LHCN-M2 (cell line): ENCODE measurements at places on chromosomes 3 and 15.
A peak's percentile ranks its signal among the peaks of the same experiment; 100 is the strongest.

- DNase-seq, result peak; percentile 20
These were observed 473.9 kb upstream of the PPP2R3A start for GRCh38 chr3:135491491-135492205.

- DNase-seq, result no peak
These were observed 504.9 kb upstream of the SEMA6D start for GRCh38 chr15:47212222-47213010.

- no peak for DNase-seq
These were observed 9.6 kb upstream of the TRPM1 start for GRCh38 chr15:31111091-31111647.

- no peak for DNase-seq
These were observed 6.6 kb downstream of the FSIP1 start for GRCh38 chr15:39776068-39776467.

DNA sequence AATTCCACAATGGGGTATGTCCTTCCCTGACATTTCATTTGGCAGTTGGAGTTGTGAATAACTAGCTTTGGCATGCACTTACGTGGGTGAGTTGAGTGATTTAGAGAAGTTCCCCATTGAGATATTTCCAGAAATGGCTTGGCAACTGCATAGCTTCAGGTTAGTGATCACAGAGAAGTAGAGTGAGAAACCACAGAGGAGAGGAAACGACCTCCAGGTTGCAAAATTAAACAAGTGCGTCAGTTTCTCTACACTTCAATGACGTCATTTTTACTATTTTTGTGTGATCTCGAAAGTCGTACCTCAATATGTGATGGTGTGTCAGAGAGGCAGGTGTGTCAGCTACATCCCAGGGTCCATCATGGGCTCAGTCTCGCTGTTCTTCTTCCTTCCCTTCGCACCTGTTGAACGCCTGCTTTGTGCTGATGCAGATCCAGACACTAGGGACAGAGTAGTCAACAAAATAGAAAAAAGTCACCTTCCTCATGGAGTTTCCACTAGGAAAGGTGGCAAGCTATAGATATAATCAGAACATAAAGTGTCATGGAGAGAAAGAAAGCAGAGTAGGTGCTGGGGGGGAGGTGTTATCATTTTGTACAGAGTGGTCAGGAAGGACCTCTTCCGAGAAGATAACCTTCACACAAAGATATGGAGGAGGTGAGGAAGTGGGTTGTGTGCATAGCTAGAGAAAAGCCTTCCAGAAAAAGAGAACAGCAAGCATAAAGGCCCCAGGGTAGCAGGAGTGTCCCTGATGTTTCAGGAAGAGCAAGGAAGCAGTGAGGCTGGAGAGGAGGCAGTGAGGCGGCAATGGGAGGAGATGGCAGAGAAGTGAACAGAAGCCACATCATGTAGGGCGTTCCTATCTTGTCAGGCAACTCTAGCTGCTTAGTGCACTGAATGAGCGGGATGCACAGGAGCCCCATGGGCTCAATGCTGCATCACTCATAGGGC is 75.6 kb downstream of the MCTP2 start:
- no peak for DNase-seq

GRCh38 chr3:115549071-115549470 is 74.2 kb upstream of the GAP43 start:
- peak; percentile 0 for DNase-seq

GRCh38 chr3:60101621-60102020 is 1051.8 kb upstream of the CFAP20DC start:
- DNase-seq, result no peak

DNA sequence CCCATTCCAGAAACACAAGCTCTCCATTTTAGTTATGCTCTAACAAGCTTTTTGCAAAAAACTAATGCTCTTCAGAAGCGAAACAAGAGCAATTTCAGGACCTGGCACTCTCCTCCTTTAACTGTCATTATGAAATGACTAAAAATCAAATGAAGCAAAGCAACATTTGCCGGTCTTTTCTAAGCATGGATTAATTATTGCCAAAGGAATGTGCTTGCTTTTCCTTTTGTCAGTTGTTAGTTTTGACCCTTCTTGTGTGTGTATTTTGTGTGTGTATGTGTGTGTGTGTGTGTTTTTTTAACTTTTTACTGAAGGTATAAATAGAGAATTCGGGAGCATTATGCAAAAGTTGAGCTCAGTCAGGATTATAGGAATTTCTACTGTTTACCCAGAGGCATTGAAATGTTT is 509.1 kb downstream of the TUSC7 start:
- DNase-seq, result no peak

- DNase-seq, result no peak
These were observed 19.8 kb upstream of the NRG4 start for GRCh38 chr15:76032046-76032445.

GRCh38 chr15:58164926-58165325 is 26.7 kb downstream of the AQP9 start:
- DNase-seq, result no peak

DNA sequence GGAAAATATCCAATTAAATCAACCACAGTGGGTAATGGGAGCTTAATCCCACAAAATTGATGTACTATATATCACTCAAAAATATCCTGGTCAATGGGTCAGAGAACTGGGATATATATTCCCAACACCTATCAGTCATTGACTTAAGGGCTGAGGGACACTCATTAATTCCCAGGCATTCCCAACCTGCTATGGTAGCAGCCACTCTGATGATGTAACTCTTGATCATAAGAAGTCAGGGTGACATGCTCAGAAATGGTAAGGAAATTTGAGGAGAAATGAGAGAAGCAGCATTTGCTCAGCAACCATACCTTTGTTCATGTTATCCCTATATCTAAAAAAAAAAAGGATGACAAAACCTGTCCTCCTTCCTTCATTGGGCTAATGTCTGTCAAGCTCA is 3.1 kb upstream of the PLOD2 start:
- DNase-seq, result no peak

- DNase-seq, result no peak
These were observed 32.5 kb downstream of the BCL2L10 start for GRCh38 chr15:52080031-52080430.

GRCh38 chr15:67025719-67026609 is 39.4 kb upstream of the SMAD3 start:
- DNase-seq, result peak; percentile 86

GRCh38 chr3:194967151-194968117 is 281.8 kb downstream of the FAM43A start:
- DNase-seq, result no peak

GRCh38 chr3:37074178-37074577 is 80.9 kb downstream of the MLH1 start:
- peak; percentile 68 for DNase-seq

DNA sequence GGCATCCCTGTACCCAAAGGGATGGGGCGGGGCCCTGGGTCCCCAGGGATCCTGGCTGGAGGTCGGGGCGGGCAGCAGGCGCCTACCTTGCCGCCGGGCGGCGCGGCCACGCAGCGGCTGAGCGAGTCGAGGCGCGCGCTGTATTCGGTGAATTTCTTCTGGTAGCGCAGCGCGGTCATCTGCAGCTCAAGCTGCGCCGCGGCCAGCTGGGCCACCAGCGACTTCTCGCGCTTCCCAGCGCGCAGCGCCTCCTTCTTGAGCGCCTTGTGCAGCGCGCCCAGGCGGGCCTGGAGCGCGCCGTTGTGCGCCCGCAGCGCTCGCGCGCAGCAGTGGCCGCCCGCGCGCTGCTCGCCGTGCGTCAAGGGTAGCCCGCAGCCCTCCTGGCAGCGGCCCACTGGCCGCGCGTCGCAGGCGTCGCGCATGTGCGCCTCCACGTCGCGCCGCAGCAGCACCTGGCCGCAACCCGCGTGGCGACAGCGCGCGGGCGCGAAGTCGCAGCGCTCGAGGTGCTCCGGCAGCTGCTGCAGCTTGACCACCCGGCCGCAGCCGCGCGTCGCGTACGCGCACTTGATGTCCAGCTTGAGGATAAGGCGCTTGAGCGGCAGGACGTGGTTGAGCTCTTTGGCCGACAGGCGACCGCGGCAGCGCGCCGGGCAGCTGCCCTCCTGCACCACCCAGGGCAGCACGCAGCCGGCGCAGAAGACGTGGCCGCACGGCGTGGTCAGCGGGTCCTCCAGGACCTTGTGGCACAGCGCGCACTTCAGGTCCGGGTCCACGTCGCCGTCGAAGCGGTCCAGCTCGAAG is 522 bp downstream of the PDZRN3 start:
- DNase-seq, result peak; percentile 66

GRCh38 chr3:67357610-67358458 is 296.6 kb downstream of the SUCLG2 start:
- peak; percentile 31 for DNase-seq

GRCh38 chr15:73985101-73985873 is 6.8 kb downstream of the STOML1 start:
- peak; percentile 78 for DNase-seq

- DNase-seq, result no peak
These were observed 56.7 kb upstream of the TSEN2 start for GRCh38 chr3:12427551-12427950.

DNA sequence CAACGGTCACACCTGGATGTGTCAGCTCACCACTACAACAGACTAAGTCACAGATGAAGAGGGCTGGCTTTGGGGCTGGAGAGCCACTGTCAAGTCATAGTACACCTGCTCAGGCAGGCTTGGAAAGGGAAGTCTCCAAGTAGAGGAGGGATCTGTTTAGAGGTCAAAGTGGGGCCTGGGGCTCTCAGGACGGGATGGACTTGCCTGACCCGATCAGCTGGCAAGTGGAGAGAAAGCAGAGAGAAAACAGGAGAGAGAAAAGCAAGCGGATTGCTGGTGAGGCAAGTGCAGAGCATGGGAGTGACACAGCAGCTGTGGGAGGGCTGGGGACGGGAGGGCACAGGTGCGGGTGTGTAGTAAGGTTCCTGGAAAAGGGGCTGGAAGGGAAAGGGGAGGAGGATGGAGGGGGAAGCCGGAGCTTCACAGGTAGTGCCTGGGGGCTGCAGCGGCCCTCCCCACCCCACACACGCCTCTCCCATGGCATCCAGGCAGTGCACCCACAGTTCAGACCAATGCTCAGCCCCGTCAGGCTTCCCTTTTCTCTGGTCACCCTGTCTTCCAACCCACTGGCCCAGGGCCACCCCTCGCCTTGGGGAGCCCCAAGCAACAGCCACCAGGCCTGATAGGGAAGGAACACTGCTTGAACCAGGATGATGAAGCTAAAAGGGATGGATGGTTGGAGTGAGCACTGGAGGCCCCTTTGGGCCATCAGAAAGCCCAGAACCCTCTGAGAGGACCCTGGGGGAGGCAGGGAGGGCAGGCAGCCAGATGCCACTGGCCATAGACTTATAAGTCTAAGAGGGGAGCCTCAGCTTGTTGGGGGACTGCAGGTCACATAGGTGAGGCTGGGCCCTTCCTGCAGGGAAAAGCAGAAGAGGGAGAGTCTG is 8.5 kb downstream of the RPS17 start:
- DNase-seq, result no peak
